ENCODE measurements at places on chromosomes 16 and 17.

- no peak for DNase-seq
Measured at GRCh38 chr17:40978575-40979151, 5.5 kb downstream of the KRT40 start.

DNA sequence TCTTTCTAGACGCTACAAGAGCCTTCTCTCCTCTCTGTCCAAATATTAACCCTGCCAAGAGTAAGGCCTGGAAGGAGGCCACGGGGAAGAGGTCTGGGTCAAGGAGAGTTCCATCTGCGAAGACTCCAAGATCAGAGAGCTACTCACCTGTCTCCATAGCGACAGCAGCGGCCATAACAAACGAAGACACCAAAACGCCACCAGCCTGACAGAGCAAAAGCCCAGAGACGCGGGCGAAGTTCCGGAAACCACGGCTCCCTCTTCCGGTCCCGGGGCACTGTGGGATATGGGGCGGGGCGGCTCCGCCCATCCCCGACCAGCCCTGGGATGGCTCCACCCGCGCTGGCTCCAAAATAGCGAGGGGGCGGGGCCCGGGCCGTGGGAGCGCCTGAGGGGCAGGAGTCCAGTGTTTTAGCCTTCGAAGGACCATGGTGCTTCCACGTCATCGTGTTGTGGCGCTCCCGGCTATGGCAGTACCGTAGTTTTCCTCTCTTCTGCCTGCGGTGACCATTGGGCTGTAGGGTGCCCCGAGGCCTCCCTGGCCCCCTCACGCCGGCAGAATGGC, at the start of the genes C17orf100 and MED31:
Gene C17orf100 (plus strand): TSS at position 409 of the 565 bp plus-strand sequence. CDS start 152 bp downstream, at position 561.
Gene MED31 (minus strand): TSS at position 252 of the 565 bp plus-strand sequence. CDS start 77 bp downstream, at position 175.
- peak; percentile 87 for DNase-seq

GRCh38 chr16:1220841-1221627, 4.0 kb downstream of the TPSG1 start:
- DNase-seq = no peak

- peak; percentile 46 for DNase-seq
Measured at GRCh38 chr17:55567240-55568214, 56.3 kb upstream of the SMIM36 start.

GRCh38 chr17:7836596-7837407, 2.8 kb downstream of the KDM6B start:
- peak; percentile 90 for DNase-seq

DNA sequence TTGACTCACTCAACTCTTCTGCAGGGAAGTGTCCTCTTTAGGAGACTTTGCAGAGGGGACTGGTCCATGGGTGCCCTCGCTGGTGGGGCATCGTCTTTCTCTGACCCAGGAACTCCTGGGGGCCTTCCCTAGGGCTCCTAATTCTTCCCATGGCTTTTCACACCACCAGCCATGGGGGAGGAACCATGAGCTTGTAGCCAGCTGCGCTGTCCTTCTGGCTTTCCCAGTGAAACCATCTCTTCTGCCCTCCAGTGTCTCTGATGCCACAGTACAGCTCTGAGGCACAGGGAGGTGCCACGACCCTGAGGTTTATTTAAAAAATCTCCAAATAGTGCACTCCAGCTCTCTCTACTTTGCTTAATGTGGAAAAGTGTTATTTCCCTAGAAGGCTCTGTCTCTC, 78.6 kb downstream of the SDR42E1 start:
- no peak for DNase-seq

- DNase-seq = no peak
Measured at GRCh38 chr17:56771975-56772374, 61.7 kb downstream of the C17orf67 start.

DNA sequence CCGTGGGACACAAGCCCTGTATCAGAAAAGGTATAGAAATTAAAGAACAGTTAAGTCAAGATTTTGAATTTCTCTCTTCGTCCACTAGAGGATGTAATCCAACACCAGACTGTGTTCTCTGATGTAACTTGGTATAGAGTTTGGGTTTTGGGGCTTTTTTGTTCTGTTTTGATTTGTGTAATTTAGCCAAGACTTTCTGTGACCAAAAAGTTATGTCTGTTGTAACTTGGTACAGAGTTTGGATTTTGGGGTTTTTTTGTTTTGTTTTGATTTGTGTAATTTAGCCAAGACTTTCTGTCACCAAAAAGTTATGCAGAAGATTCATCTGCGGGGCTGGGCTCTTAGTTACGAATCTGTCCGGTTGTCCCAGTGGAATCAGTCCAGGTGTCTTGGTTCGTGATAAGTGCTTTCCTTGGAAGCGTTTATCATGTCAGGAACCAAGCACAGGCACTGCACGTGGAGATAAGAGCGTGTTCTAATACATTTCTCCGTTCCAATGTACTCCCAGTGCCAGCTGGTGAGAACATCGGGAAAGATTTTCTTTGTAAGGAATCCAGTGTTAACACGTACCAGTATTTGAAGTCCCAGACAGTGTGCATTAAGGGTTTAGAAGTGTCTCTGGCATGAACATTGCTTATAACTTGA, 44.1 kb upstream of the SEC14L1 start:
- DNase-seq = peak; percentile 78

DNA sequence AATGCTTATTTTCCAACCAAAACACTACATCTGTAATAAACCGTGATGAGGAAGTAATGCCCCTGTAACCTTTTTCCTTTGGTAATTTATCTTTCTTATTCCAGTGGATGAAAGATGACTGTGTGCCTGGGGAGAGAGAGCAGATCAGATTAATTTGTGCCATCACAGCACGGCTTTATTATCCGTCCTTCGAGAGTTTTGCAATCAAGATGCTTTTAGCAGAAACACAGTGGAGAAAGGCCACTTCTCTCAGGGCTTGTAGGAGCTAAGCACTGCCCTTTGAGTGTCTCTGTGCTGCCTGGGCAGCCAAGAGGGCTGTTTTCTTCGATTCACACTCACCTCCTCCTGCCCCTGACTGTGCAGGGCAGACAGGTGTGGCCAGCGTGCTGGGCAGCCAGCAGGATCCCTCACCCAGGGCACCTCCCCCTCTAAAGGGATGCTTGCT, 190.2 kb downstream of the PRKCA start:
- peak; percentile 48 for DNase-seq

GRCh38 chr17:79841369-79842135, 2.3 kb upstream of the CBX4 start:
- no peak for DNase-seq

DNA sequence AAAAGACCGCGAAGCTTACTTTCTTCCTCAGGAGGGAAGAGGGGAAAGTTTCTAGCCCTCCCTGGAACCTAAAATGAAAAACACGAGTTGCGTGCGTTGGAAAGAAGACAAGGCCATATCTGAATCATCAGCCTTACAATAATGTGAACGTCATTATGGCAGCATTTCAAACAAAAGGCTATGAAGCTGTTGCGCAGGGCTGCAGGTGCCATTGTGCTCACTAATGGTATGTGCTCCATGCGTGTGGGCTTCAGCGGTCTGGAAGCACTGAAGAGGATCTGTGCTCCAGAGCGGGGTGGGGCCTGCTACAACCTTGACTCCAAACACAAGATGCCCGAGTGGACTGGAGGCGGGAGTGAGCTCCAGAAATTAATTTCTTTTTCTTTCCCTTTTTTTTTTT, 12.1 kb upstream of the CYB5B start:
- DNase-seq = peak; percentile 93

- DNase-seq = no peak
Measured at GRCh38 chr17:74573169-74573568, 5.9 kb upstream of the CD300H start.

- DNase-seq = no peak
Measured at GRCh38 chr17:3693829-3694231, 2.1 kb downstream of the P2RX5 start.

DNA sequence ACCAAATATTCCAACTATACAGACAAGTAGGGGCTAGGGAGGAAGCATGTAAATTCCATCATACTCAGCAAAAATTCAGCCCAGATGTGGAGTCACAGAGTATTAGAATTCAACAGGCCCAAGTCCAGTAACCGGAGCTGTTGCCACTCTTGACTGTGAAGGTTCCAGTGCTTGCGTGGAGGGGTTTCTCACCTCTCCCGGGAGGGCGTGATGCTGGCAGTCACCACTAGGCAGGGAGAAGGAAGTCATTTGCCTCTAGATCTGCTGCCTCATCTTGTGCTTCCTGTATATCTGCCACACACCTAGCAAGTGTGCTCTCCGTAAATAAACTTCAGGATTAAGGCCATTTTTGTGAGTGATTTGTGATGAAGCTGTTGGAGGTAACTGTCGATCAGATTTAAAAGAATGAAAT, 1.0 kb upstream of the CKLF start:
- no peak for DNase-seq

All from fibroblast of lung (primary cell).